ENCODE measurements at places on chromosomes 11 and 22.

DNA sequence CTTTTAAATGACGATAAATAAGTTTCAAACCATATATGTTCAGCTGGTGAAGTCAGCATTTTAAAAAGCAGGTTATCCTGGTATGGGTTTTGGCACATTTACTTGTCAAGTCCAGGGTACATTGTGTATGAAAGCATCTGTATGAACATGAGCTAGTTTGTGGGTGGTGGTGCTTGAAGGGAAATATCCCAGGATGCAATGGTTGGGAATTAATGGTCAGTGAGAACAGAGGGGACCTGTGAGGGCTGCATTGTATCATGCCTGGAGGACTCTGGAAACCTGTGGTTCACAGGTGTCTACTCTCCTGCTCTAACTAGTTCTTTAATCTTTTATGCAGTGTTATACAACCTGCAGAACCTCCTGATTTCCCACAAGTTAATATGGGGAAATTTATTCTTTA, 5.8 kb downstream of the DEPDC7 start:
- DNase-seq = no peak

DNA sequence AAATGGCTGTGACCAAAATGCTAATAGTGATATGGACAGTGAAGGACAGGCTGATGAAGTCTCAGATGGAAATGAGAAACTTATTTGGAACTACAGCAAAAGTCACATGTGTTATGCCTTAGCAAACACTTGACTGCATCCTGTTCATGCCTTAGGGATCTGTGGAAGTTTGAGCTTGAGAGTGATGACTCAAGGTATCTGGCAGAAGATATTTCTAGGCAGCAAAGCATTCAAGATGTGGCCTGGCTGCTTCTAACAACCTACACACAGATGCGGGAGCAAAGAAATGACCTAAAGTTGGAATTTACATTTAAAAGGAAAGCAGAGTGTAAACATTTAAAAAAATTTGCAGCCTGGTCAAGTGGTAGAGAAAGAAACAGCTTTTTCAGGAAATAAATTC, 28.1 kb upstream of the CD81 start:
- no peak for DNase-seq

DNA sequence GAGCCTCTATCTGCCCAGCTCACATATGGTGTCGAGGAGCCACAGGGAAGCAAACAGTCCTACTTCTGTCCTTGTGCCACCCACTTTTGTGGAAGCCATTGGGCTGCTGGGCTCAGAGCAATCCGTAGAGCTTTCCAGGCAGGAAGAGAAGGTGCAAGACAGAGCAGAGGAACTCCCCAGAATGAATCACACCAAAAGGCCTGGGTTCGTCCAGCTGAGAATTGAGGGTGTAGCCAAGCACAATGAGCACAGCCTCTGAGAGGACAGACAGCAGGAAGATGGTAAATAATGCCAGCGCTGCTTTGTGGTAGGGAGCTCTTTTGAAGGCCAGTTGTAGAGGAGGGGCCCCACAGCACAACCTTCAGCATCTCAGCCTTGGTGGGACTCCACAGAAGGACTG, 237.8 kb downstream of the GRIK4 start:
- no peak for DNase-seq

DNA sequence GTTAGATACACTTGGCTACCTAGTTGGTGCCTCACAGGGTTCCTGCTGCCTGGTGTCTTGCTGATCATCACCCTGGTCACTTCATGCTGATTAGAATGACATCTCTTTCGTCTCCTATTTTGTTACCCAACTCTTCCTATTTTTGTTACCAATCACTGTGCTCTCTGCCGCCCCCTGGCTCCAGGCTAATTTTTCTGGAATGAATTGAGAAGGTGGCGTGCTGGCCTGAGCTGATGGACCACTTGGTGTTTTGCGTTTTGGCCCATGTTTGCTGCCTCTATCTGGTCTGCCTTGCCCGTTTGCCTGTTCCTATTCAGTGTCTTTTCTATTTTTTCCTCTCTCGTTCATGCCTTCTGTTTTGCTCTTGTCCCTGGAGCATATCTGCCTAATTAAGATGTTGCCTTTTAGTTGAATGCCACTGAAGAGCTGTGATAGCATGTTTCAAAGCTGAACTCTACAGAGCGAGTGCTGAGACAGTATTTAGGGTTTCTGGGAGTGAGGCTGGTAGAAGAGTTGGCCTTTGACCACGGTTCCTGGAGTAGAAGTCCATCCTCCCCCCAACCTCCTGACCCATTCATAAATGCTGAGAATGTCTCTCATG, 5.9 kb upstream of the ATF4 start:
- peak; percentile 45 for DNase-seq

GRCh38 chr11:112961751-112962578, 745 bp downstream of the NCAM1 start:
- peak; percentile 58 for DNase-seq

DNA sequence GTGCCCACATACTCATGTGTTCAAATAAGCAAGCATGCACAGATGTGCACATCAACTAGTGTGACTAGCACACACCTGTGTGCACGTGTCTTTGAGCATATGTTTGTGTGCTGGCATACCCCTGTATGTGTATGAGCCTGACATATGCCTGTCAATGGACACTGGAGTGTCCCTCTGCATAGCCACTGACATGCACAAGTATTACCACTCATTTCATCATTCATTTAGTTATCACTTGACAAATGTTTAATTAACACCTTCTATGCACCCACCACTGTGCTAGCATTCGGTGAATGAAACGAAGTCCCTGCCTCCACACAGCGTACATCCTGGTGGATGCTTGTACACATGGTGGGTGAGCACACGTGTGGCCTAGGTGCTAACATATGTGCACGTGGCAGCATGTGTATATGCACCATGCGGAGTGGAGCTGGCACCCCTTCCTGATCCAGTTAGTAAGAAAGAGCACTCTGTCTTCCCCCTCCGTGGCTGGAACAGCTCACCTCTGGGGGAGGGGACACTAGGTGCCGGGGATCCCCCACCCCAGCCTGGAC, 112.0 kb downstream of the CHST1 start:
- DNase-seq = no peak

GRCh38 chr11:88511006-88511405, 173.5 kb upstream of the CTSC start:
- no peak for DNase-seq

- DNase-seq = no peak
Observed at GRCh38 chr11:22761066-22761465, 68.5 kb downstream of the SVIP start.

DNA sequence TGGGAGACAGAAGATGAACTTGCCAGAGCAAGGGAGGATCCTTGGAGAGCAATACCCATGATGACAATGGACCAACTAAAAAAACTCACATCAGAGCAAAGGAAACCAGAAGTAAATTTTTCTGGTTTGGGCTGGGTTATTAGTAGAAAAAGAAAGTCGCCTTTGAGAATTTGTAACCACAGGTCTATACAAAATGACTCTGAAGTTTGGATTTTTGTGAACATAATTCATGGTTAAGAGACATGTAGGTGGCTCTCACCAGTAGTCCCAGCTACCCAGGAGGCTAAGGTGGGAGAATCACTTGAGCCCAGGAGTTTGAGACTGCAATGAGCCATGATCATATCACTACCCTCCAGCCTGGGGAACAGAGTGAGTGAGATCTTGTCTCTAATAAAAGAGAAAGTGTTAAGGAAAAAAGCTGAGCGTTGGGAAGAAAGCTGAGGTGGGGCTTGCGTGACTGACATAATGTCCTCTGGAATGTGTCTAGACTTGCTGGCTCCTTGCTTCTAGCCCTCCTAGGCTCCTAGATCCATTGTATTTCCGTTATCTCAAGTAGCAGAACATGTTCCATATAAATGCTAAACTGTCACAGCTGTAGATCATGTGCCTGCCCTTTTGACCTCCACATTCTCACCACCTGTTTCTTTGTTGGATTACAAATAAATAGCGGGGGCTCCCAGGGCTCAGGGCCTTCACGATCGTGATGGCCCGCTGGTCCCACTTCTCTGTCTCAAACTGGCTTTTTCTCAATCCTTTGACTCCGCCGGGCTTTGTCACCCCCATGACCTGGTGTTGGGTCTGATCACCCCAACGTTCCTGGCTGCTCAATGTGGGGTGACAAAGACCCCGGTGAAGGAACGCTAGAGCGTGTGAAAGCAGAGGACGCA, 56.2 kb upstream of the SC5D start:
- DNase-seq = peak; percentile 57
